ENCODE measurements at places on chromosomes 16 and 17.

DNA sequence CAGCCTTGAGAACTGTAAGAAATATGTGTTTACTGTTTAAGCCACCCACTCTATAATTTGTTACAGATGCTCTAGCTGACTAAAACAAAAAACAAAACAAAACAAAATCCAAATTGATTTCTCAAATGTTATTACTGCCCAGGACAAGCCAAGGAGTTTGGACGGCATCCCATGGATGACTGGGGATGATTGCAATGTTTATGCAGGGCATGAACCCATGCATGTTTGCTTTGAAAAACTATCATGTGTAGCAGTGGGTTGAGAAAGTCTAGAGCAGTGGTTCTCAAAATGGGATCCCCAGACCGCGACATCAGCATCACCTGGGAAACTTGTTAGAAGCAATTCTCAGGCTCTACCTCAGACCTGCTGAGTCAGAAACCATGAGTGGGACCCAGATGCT is 223.2 kb upstream of the PSMD7 start:
- DNase-seq: no peak

DNA sequence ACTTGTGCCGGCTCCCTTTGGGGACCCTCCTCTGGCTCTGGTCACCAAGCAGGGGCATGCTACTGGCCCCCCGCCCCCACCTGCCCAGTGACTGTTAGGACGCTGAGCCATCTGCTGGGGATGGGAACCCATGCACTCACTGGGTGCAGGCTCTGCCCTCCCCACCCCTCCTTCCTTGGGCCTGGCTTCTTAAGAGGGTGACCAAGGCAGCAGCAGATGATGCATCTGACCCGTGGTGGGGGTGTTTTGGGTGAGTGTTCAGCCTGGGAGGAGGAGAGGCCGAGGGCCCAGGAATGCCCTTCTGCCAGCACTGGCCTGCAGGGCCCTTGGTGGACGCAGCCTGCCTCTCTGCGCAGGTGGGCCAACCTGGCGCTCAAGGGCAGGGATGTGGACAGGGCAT is 19.2 kb upstream of the MTSS2 start:
- DNase-seq: no peak

- peak; percentile 66 for DNase-seq
Measured at GRCh38 chr17:76529224-76530094, 8.1 kb downstream of the CYGB start.

GRCh38 chr17:2172077-2172851 is 117.4 kb downstream of the HIC1 start:
- peak; percentile 77 for DNase-seq

DNA sequence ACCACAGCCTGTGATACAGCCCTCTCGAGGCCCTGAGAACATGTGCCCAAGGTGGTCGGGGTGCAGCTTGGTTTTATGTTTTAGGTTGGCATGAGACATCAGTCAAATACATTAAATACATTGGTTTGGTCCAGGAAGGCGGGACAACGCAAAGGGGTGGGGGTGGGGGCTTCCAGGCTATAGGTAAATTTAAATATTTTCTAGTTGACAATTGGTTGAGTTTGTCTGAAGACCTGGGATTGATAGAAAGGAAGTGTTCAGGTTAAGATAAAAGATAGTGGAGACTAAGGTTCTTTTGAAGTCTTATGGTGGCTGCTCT is 1.2 kb upstream of the ZKSCAN2 start:
- DNase-seq: no peak

- no peak for DNase-seq
Measured at GRCh38 chr17:1413281-1413791, 13.3 kb upstream of the YWHAE start.

- DNase-seq: no peak
Measured at GRCh38 chr17:81480140-81481072, 32.2 kb downstream of the ACTG1 start.
